ENCODE measurements at places on chromosomes 7 and 10.

DNA sequence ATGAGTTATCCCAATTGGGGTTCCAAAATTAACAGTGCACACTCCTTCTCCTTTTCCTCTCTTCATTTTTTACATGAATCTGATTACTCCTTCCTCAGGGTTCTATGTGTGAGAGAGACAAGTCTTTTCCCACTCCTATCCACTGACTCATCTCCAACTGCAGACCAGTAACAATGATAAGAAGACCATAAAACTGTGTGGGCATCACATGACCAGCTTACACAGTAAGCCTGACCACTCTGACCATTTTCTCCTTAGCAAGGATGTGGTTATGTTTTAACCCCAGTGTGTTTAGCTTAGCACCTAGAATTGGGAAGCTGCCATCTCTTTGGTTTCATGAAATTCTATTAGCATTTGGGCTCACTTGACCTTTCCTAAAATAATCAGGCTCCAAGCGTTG is 145.0 kb upstream of the CALCR start:
- no peak for DNase-seq

GRCh38 chr7:7738177-7738576 is 19.8 kb upstream of the RPA3 start:
- no peak for DNase-seq

GRCh38 chr7:11332865-11333228 is 359.2 kb downstream of the PHF14 start:
- no peak for DNase-seq

- no peak for DNase-seq
Observed at GRCh38 chr10:3976171-3976570, 191.2 kb upstream of the KLF6 start.

- DNase-seq, result peak; percentile 22
Observed at GRCh38 chr7:128863433-128863989, 855 bp downstream of the ATP6V1F start.

- no peak for DNase-seq
Observed at GRCh38 chr7:141234335-141235105, 160.7 kb downstream of the TMEM178B start.

GRCh38 chr7:116173051-116174028 is 37.0 kb upstream of the TES start:
- peak; percentile 51 for DNase-seq

DNA sequence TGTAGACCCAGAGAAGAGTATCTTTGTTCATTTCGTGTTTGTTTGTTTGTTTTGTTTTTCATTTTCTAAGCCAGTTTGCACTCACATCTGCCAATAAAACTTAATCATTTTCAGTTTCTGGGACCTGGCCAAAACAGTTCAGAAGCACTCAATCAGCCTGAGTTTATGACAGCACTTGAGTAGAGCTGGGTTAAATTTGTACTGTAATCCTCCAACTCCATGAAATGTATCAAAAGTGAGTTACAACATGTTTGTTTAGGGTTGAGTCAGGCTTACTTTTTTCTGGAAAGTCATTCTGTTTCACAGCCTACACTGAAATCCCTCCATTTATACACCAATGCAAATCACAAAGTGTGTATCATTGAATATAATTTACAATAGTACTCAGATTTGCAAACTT is 91.9 kb downstream of the ZWINT start:
- no peak for DNase-seq

DNA sequence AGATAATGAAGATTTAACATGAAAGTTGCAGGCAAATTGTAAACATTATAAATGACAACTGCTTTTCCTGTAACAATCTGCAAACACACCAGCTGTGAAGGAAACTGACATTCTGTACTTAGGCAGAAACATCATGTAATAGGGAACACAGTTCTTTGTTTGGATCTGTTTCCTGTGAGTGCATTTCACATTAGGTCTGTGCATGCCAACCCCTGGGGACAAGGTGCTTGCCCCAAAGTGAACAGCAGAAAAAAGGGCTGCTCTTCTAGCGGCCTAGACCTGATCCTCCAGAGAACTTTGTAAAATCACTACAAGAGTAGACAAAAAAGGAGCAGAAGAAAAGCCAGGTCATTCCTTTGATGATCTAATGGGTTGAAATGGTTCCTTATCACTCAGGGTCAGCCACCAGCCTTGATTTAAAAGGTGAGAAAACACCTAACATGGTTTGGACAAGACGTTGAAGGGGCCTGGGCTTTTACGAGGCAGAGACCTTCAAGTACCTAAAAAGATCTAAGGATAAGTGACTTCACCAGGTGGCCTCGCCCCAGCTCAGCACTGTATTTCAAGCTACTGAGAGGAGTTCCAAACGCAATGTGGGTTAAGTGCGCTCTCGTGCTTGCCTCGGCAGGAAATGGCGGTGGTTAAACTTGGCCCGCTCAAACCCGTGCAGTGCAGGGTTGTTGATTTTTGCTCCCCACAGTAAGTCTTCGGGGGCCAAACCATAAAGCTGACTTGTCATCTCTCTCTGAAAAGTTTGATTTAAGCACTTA is 249.7 kb downstream of the CREB5 start:
- no peak for DNase-seq

DNA sequence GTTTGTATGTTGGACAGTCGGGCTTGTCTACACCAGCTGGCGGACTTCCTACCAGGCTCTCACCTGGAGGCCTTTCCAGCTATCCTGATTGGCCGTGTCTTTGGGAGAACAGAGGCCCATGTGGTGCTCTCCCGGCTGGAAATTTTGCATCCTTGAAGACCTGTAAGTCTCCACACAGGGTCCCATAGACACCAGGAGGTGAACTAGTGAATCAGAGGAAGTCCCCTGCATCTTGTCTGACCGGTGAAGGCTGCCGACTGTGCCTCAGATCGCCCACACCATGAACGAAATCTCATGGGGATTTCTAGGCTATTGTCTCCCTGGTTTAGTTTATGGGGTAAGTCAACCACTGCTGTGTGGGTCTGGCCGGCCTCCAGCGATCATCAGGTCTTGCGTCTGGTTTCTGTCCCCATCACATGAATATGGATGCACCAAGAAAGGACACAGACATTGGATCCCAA is 108.4 kb upstream of the LYZL2 start:
- no peak for DNase-seq

- no peak for DNase-seq
Observed at GRCh38 chr7:66732439-66732838, 8.1 kb upstream of the RABGEF1 start.

GRCh38 chr7:135224027-135224426 is 9.6 kb upstream of the STRA8 start:
- no peak for DNase-seq

GRCh38 chr7:37504801-37505200 is 56.1 kb upstream of the ELMO1 start:
- no peak for DNase-seq

DNA sequence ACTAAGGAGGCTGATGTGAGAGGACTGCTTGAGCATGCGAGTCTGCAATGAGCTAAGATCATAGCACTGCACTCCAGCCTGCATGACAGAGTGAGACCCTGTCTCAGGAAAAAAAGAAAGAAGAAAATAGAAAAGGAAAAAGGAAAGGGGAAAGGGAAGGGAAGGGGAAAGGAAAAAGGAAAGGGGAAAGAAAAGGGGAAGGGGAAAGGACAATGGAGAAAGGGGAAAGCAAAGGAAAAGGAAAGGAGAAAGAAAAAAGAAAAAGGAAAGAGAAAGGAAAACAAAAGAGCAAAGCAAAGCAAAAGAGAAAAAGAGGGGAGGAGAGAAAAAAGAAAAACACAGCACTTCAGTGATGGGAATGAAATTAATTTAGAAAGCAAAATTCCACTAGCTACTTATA is 179.3 kb downstream of the SRPK2 start:
- no peak for DNase-seq

DNA sequence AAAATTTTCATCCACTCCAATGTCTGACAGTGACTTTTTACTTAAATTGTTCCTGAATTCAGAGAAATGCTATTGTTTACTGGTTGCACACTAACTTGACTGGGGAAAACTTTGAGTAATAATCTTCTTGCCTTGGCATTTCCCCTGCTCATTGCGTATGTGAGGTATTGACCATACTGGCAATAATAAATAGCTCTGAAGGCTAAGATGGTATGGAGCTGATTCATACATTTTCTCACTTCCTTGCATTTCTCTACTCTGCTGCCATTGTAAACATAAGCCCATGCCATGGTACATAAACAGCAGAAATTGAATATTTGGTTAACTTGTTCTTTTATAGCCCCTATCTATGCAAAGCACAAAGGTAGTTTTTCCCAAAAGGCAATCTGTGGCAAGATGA is 290.0 kb downstream of the RNLS start:
- no peak for DNase-seq

- no peak for DNase-seq
Observed at GRCh38 chr7:24899161-24899560, 80.8 kb downstream of the OSBPL3 start.

GRCh38 chr10:43069579-43069978 is 7.3 kb upstream of the RET start:
- DNase-seq, result no peak

- DNase-seq, result no peak
Observed at GRCh38 chr7:42686594-42687156, 225.2 kb downstream of the C7orf25 start.

GRCh38 chr7:99098824-99099498 is 44.9 kb downstream of the SMURF1 start:
- DNase-seq, result no peak

- DNase-seq, result no peak
Observed at GRCh38 chr10:3025026-3025683, 42.2 kb upstream of the PFKP start.

GRCh38 chr10:14180911-14181566 is 149.7 kb downstream of the FRMD4A start:
- DNase-seq, result no peak

DNA sequence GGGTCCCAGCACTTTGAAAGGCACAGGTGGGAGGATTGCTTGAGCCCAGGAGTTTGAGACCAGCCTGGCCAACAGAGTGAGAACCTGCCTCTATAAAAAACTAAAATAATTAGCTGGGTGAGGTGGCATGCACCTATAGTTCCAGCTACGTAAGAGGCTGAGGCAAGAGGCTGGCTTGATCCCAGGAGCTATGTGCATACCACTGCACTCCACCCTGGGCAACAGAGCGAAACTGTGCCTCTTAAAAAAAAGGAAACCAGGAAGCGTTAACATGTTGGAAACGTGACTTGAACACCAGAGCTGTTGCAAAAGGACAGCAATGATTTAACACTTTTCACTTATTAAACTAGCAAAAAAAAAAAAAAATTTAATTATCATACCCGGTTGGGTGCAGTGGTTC is 12.6 kb downstream of the BAZ1B start:
- DNase-seq, result no peak

- DNase-seq, result no peak
Observed at GRCh38 chr7:7438851-7439250, 96.8 kb downstream of the COL28A1 start.

DNA sequence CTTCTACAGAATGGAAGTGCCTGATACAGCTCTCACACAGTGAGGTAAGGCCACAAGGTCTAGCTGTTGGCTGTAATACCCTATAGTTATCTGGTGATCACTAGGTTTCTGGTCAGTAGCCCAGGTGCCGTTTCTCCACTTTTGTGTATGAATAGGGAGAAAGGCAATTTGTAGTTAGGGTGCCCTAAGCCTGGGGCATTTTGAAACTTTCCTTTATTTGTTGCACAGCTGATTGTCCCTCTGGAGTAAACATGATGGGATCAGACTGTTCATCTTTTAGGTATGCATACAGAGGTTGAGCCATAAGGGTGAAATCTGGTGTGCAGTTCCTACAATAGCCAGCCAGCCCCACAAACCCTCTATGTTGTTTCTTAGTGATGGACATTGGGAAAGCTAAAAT is 112.4 kb downstream of the ANKRD26 start:
- DNase-seq, result no peak

DNA sequence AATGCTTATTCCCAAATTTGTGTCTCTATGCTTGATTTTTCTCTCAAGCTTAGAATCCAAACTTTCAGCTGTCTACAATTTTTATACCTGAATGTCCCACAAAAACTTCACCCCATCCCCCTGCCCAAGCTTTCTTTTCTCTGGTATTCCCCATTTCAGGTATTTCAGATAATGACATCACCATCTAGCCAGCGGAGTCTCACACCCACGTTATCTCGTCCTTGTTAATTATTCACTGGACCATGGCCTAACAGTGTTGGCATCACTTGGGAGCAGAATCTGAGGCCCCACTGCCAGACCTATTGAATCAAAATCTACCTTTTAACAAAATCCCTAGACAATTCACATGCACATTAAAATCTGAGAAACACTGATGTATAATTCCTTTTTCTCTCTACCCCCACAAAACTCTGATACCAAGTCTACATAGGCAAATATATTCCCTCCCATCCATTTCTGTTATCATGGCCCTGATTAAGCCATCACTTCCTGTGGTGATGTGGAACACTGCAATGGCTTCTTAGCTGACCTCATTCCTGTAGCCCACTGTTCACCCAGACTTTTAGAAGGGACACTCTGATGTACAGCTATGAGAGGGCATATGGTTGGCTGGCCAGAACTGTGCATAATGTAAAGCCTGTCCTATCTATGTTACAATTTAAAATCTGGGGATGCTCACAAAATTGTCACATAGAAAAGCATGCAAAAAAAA is 31.4 kb downstream of the ZNF438 start:
- no peak for DNase-seq

- no peak for DNase-seq
Observed at GRCh38 chr10:6497620-6498019, 82.5 kb downstream of the PRKCQ start.

GRCh38 chr10:22444219-22444788 is 99.0 kb downstream of the SPAG6 start:
- DNase-seq, result no peak

GRCh38 chr7:28808796-28809533 is 149.2 kb downstream of the TRIL start:
- no peak for DNase-seq

DNA sequence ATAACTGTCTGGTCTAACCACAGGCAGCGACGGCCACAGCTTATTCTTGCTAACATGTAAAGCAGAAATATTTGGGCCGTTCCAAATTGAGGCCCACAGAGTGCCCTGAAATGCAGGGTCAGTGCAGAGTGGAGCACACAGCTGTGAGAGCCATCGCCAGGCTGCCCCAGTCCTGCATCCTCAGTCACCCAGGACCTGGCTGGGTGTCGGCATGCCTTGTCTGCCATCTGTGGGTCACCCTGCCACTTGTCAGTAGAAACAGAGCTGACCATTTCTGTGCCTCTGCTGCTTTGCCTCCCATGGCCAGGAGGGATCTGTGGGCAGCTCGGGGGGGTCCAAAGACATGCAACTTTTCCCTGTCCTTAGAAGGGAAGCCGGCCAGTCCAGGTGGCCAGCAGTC is 57.3 kb upstream of the BTBD16 start:
- DNase-seq, result no peak

GRCh38 chr10:11672836-11673235 is 61.4 kb upstream of the USP6NL start:
- DNase-seq, result no peak

- no peak for DNase-seq
Observed at GRCh38 chr10:129850316-129850715, 113.8 kb downstream of the EBF3 start.

- DNase-seq, result no peak
Observed at GRCh38 chr7:42012786-42013360, 224.1 kb downstream of the GLI3 start.
